A172 (cell line): ENCODE measurements at places on chromosomes 1 and 21. TPM values are rescaled to one million over a fixed set of nuclear protein-coding genes. Genes with fewer than 3 reads are reported as not detected.

The BEND5 gene
- total RNA-seq = not detected in 2 replicates

The DNASE2B gene
- not detected in 2 replicates for total RNA-seq

The SIKE1 gene
- total RNA-seq = 45.6 and 53.9 TPM in 2 replicates

The SHISA4 gene
- 49.5 and 53.5 TPM in 2 replicates for total RNA-seq

The GPR157 gene
- total RNA-seq = 2.3 and 4.2 TPM in 2 replicates

- no peak for DNase-seq
These were observed 7.4 kb downstream of the PLEKHM2 start for GRCh38 chr1:15691434-15692032.

- DNase-seq = no peak
These were observed 17.0 kb downstream of the CFAP126 start for GRCh38 chr1:161350671-161351070.

DNA sequence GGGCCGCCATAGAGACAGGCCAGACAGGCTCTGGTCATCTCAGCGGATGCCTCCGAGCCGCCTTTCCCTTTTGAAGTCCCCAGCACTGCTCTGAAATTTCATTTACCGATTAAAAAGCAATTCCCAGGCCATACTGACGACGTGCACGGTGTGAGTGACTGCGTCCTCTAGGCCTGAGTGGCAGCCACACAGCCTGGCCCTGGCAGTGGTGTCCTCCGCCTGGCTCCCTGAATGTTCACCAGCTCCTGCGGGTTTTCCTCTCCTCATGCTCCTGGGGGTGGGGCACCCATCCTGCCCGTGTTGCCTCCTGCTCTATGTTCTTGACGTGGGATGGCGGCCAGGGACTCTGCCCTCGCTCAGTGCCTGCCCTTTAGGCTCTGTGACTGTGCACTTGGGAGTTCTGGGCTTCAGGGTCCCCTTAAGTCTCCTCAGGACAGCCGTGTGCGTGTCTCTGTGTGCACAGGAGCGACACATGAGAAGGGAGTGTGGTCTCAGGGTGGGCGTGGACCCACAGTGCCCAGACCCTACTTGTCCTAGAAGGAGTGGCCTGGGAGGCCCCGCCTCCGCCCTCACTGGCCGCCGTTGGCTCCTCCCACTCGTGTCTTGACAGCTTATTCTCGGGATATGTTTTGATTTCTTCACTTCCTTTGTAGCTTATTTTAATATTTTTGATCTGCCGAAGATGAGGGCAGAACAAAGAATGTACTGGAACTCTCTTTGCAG, 3.6 kb downstream of the SKI start:
- no peak for DNase-seq
